ENCODE measurements at places on chromosomes 7 and 10.
A peak's percentile ranks its signal among the peaks of the same experiment; 100 is the strongest.

- DNase-seq: no peak
Observed at GRCh38 chr10:73810735-73811465, 498 bp downstream of the NDST2 start.

DNA sequence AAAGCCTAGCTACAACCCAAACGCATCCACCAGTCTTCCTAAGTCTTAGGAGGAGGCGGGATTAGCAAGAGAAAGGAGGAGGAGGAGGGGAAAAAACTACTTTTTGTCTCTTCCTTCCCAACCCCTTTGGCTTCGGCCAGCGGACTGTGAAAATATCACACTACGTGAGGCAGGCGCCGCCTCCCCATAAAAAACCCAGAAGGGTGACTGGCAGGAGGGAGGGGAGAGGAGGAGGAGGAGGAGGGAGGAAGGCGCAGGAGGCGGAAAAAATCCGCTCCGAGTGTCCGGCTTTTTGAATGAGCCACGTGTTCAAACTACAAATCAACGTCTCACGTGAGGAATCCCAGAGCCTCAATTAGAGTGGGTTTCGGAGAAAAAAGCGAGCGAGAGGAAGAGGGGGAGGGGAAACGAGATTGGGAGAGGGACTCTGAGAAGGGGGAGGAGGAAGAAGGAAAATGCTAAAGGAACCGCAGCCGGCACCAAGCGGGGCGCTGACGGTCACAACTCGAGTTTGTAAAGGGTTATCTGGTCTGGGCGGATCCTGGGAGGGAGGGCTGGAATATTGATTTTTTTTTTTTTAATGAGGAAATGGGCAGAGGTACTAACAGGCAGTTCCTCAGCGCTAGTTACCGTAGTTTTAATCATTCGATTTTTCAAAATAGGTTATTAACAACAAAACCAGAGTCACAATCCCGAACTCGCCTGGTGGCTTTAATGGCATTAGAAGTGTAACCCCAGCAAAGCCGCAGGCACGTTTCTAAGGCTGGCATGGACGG lies at the start of gene IGF2BP3:
Gene IGF2BP3 (minus strand): TSS at position 162 of the 776 bp plus-strand sequence. CDS start 381 bp downstream, outside the sequence.
- DNase-seq: peak; percentile 98

- DNase-seq: no peak
Observed at GRCh38 chr10:110802090-110802489, 69.6 kb upstream of the PDCD4 start.

GRCh38 chr7:88092676-88092999 lies 127.2 kb downstream of the SRI start:
- DNase-seq: no peak

DNA sequence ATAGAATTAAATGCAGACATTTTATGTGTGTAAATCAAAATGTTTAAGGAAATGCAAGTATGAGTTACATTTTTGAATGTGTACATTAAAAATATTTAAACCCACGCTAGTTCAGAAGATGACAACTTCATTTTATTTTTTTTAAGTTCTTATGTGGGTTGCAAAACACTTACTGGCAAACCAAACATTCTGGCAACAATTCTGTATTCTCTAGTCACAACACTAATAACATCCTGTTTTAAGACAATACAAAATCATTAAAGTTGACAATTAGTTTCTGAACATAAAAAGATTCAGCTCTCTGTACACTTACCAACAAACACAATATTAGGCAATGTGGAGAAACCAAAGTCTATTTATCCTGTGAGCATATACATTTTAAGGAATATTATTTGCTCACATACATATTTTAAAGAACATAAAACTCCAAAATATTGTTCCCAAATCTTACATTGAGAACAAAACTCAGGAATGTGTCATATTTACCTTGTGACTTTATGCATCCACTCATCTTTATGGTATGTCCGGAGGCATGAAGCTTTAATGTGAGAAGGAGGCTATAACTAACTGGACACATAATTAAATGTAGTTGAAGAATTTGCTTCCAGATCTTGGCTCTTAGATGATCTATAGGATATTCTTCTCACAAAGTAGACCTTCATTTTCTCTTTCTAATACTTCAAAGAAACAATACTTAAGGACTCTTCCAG lies 134.7 kb downstream of the DGKB start:
- DNase-seq: no peak

GRCh38 chr10:8069108-8069507 lies 14.6 kb downstream of the GATA3 start:
- DNase-seq: no peak

DNA sequence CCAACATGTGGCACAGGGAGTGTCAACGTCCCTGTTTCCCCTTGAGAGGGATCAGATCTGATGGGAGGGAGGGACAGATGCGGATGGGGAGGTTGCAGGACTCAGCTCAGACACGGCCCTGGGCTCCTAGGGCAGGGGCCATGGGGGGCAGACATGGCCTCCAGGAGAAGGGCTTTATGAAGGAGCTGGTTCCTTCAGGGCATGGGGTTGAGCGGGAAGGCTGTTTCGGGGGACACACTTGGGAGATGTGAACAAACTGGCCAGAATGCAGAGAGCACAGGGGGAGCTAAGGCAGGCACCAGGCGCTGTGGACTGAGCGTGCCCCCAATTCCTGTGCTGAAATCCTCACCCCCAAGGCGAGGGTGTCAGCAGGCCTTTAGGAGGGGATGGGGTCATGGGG lies 581.9 kb upstream of the FOXK1 start:
- DNase-seq: no peak

GRCh38 chr10:28951484-28951883 lies 274.2 kb downstream of the BAMBI start:
- no peak for DNase-seq

DNA sequence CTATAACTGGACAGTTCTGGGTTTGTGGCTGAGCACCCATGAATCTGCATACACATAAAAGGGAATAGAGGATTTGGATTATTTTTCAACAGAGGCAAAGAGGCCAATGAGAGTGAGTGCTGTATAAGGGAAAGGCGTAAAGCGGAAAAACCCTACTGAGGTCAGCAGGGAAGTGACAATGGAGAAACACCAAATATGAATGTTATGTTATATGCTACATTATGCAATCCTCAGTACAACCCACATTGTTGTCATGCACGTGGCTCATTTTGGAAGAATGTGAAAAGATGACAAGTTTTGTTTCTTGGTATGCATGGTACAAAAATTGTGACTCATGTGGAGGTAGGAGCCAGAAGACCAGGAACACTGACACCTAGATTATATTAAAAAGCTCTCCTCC lies 113.6 kb upstream of the AMPH start:
- no peak for DNase-seq

DNA sequence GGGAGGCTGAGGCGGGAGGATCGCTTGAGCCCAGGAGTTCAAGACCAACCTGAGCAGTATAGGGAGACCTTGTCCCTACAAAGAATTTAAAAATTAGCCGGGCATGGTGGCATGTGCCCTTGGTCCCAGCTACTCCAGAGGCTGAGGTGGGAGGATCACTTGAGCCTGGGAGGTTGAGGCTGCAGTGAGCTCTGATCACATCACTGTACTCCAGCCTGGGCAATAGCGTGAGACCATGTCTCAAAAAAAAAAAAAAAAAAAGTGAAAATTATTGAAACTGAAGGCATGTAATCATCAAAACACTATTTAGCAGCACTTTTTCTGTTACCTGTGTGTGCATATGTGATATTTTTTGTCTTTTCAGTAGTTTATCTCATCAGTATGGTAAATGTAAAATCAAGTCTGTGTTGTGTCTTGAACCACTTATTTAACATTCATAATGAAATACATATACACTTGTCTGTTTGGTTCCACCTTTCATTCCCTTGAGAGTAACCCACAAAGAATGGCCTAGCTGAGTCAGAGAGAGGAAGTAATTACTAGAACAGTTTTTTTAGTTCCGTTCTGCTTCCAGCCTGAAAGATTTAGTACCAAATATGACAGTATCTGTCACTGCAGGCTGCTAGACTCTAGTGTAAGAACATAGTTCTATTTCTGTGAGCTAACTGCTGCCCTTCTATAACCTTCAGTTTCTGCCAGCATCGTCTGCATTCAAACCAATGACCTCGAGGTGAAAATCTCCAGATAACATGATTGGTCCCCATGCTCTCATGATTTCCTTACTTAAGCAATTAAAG lies 68.6 kb downstream of the MMRN2 start:
- DNase-seq: no peak

GRCh38 chr10:132549371-132549770 lies 11.8 kb downstream of the INPP5A start:
- DNase-seq: peak; percentile 43

DNA sequence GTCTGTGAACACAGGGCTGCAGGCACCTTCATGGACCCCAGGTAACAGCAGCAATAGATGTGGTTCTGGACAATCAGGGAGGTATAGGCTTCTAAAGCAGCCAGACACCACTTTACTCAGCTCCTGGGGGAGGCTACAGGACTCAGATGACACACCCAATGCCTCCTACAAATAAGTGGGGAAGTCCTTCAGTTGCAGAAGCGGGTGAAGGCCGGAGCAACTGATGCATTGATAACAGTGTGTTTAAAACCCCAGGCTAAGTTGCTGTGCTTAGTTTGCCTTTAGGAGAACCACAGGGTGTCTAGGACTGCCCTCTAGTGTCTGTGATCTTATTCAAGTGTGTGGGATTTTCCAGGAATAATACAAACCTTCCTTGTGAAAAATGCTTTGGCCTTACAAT lies 5.9 kb upstream of the ITGA8 start:
- DNase-seq: peak; percentile 29

DNA sequence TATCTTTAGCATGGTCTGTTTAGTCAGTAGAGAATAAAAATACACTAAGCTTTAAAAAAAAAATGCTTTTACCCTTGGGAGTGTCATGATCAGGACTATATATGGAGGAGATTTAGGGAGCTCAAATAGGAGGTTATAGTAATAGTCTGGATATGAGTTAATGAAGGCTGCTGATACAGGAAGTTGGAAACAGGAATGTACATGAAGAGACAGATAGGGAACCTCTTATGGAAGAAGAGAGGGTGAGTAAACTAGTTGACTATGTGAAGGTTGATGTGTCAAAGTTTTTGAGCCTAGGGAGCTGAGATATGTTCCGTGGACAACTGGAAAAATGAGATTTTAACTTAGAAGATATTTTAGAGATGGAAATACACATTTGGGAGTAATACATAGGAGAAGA lies 472.0 kb upstream of the FZD8 start:
- no peak for DNase-seq

- DNase-seq: no peak
Observed at GRCh38 chr7:68776326-68776725, 821.9 kb upstream of the AUTS2 start.

DNA sequence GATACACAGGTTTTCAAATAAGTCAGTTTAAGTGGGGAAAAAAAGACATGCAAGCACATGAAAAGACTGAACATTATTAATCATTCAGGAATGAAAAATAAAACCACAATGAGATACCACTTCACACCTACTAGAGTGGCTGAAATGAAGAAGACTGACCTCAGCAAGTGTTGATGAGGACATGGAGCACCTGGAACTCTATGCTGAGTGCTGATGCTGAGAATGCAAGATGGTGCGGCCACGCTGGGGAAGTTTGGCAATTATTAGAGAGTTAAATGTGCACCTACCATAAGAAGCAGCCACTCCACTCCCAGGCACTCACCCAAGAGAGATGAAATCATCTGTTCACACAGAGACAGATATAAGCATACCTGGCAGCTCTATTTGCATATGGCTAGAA lies 32.9 kb upstream of the ELFN1 start:
- no peak for DNase-seq

DNA sequence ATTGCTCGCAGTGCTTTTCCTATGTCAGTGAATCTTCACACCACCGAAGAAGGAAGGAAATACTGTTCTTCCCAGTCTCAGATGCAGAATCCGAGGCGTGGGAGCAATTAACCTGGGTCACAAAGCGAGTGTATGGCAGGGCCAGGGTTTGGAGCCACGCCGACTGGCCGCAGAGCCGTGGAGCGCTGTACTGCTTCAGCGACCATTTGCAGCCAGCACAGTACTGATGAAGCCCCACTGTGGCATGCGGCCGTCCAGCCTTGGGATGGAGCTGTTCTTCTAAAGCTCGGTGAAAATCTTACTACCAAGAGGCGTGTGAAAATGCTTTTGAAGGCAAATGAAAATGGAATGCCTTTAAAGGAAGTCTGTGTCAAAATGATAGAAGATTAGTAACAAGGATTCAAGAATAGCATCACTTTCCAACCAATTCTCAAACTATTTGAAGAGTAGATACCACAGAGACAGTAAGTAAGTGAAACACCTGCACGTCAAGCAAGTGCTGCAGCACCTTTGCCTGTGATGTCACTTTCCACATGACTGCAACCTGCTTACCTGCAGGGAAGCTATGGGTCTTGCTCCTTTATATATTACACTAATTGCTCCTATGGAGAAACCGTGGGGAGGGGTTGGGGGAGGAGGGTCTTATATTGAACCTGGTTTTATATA lies 4.9 kb downstream of the PPP2R2D start:
- DNase-seq: no peak

GRCh38 chr7:33201821-33202220 lies 72.5 kb downstream of the BBS9 start:
- DNase-seq: no peak

GRCh38 chr7:147182874-147183273 lies 1066.3 kb downstream of the CNTNAP2 start:
- DNase-seq: no peak

DNA sequence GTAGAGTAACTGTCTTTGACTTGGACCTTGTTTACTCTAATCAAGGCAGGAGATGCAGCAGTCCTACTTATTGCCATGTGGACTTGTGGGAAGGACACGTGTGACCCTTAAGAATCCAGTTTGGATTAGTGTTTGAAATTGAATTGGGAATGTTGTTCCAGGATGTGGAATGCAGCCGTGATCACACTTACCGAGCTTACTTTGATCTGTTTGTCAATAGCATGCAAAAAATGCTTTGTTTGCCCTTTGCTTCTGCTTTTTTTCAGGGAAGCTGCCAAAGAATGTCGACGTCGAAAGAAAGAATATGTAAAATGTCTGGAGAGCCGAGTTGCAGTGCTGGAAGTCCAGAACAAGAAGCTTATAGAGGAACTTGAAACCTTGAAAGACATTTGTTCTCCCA lies 84.7 kb downstream of the CREM start:
- no peak for DNase-seq

DNA sequence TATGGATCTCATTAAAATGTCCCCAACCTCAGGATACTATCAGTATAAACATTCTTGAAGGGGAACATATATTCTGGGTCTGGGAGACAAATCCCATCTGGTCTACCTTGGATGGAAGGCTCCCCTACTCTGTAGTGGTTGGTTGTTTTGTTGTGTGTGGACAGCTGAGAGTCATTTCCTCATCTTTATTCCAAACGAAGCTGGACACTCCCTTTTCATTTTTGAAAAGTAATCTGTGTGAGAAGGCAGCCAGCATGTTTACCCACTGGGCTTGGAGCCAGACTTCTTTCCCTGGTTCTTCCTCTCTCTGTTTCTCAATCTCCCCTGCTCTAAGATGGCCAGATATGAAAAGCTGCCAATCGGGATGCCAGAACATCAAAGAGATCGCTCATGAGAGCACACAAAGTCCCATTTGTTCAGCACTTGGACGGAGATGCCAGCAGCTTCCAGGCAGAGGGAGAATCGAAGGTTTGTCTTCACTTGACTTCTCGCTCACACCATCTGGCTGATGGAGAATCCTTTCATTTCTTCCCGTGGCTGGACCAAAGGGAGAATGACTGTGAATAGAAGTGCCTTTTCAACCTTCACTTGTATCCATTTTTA lies 108.1 kb upstream of the AGR3 start:
- DNase-seq: peak; percentile 95

Measured in SHP77 (cell line).